ENCODE measurements at places on chromosomes 4 and X.

DNA sequence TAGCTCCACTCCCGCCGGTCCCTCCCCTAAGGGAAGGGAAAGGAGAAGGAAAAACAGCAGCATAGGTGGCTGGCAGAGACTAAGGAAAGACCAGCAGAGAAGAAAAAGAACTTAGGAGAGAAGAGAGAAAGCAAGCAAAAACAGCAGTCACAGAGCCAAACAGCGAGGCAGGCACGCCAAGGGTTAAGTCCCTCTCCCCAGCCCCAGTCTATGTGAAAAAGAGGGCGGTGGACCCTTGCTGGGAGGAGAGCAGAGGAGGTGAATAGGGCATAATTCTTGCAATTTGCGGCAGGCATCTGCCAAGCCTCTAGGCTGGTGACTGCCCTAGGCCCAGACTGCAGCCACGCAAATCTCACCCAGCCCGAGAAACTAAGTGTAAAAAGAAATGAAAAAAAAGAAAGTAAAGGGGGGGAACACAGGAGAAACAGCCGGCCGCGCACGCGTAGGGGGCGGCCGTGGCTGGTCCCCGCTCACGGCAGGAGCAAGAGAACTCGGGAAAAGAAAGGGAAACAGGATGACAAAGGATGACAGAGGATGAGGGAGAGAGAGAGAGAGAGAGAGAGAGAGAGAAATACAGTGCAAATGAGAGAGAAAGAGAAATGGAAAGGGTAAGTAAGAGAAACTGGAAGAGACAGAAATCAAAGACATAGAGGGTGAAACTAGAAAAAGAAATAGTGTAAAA lies 48.6 kb downstream of the MAGEA9 start:
- peak; percentile 15 for DNase-seq

DNA sequence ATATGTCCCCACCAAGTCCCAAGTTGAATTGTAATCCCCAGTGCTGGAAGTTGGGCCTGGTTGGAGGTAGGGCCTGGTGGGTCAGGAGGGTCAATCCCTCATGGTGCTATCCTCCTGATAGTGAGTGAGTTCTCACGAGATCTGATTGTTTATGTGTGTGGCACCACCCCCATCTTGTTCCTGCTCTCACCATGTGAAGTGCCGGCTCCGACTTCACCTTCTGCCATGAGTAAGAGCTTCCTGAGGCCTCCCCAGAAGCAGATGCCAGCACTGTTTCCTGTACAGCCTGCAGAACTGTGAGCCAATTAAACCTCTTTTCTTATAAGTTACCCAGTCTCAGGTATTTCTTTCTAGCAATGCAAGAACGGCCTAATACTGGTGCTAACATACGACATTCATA lies 22.7 kb upstream of the TMEM33 start:
- DNase-seq, result no peak

DNA sequence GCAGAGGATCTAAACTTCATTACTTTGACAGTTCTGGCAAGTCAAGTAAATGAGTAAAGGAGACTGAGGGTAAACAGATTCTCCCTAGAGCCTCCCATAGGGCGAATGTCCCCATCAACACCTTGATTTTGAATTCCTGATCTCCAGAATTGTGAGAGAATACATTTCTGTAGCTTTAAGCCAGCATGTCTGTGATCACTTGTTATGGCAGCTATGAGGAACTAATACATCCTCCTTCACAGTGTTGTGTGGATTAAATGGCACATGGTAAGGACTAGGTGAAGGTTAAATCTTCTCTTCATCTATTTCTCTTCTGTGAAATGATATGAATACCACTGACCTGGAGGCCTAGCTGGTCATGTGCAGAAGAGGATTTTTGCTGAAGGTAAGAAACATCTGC lies 137.3 kb downstream of the CPEB2 start:
- no peak for DNase-seq

DNA sequence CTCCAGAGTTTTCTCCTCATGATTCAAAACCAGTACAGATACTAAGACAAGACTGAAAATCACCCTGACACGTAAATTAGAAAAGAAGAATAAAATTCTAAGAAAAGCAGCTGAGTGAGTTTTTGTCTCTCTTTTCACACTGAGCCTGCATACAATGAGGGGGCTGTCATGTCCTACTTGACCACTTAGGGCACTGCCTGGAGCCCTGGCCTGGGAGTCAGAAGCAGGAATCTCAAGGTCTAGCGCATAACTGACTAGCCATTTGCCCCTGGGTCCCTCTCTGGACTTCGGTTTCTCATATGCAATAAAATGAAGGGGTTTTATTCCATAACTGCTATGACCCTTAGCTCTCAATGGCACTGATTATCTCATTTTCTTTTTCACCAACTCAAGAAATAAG lies 36.7 kb upstream of the SLC25A4 start:
- no peak for DNase-seq

GRCh38 chrX:115138040-115138439 lies 51.2 kb upstream of the RBMXL3 start:
- no peak for DNase-seq

DNA sequence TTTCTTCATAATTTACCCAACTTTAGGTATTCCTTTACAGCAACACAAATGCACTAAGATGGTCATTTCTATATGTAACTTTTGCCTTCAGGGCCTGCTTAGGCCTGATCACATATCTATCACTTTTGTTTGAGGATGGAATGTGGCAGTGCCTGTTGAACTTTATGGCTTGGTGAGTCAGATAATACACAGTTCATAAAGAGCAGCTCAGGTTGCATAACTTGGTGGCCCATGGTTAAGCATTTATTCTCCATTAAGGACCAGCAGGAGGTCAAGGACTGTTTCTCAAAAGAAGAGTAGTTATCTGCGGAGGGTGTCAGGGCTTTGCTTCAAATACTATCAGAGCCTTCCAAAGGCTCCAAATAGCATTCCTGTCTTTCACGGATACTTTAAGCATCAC lies 124.1 kb upstream of the PDHA2 start:
- no peak for DNase-seq

- no peak for DNase-seq
Observed at GRCh38 chr4:6227412-6228157, 27.2 kb upstream of the JAKMIP1 start.

DNA sequence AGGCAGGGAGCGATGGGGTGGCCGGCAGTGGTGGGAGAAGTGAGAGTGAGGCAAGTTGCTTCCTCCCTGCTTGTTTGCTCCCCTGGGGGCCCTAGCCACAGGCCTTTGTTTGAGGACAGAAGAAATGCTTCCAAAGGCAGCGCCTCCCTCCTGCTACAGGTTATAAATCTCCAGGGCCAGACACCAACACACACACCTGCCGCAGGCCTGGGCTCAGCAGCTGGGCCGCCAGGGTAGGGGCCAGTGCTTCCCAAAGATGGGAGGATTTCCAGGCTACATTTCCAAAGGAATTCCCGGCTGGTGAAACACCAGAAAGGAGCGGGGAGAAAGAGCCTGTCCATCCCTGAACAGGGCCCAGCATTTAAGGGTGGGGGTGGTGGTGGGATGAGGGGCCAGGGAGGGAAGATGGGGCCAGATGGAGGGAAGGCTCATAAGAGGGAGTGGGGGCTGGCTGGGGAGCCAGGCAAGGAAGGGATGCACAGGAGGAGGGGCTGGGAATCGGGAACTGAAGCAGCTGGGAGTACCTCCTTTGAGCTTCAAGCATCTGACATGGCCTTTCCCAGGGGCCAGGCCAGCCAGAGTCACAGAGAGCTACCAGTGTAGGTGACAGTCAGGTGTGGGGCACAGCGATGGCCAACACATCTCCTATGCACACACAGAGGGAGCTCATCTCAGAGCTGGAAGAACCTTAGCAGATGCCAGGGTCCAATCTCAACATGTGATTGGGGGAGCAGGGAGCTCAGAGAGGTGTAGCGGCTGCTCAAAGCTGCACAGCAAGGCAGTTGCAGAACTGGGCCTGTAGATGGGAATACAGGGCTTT lies 143.9 kb downstream of the PJA1 start:
- DNase-seq, result no peak

GRCh38 chr4:37745946-37746345 lies 59.8 kb upstream of the RELL1 start:
- no peak for DNase-seq

DNA sequence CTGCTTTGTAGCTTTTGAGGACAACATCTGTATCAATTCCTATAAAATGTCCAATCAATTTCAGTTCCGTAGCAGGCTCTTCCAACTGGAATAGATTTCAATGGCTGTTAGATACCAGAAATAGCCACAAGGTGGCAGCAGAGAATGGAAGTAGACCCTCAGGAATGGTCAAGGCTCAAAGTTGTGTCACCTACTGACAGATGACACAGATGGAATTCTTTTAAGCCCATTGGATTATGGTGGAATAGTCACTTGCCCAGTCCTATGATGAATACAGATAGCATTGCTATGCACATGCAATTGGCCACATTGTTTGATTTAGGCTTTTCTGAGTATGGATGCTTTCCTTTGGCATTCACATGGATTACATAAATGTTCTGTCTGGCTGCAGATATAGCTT lies 130.4 kb upstream of the RADX start:
- no peak for DNase-seq

DNA sequence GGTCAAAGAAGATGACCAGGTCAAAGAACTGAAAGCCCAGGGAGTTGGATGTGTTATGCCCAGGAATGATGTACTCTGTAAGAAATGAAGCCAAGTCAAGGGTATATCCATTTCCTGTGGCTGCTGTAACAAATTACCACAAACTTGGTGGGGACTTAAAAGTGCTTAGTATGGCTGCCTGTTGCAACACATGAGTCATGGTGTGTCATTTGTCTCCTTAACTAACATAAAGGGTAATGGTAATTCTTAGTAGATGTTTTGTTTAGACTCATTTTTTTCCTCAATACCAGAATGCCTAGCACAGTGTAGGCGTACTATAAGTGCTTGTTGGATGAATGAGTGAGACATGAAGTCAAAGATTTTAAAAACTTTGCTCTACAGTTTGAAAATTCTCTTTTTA lies 45.7 kb downstream of the SYTL5 start:
- no peak for DNase-seq

GRCh38 chrX:135541351-135541750 lies 20.9 kb downstream of the INTS6L start:
- DNase-seq, result no peak

- DNase-seq, result no peak
Observed at GRCh38 chrX:2572740-2573139, 72.0 kb upstream of the DHRSX start.

DNA sequence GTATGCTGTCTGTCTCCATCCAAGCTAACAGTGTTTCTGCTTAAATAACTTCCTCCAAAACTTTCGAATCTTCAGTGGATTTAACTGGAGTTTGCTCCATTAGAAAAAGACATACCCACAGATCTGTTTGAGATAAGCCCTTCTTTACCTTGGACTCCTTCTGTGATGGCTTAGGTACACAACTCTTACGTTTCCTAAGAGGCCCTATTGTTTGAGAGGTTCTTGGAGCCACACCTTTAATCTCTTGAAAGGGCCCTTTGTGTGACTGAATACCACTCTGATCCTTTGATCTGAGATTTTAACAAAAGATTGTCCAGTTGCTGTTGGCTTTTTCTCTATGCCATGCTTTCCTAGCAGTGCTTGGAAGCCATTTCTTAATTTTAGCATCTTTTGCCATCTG lies 92.5 kb downstream of the AKAP4 start:
- DNase-seq, result no peak

GRCh38 chr4:48255072-48255958 lies 14.3 kb downstream of the TEC start:
- DNase-seq, result no peak

GRCh38 chr4:109075621-109076020 lies 226.8 kb downstream of the COL25A1 start:
- no peak for DNase-seq

DNA sequence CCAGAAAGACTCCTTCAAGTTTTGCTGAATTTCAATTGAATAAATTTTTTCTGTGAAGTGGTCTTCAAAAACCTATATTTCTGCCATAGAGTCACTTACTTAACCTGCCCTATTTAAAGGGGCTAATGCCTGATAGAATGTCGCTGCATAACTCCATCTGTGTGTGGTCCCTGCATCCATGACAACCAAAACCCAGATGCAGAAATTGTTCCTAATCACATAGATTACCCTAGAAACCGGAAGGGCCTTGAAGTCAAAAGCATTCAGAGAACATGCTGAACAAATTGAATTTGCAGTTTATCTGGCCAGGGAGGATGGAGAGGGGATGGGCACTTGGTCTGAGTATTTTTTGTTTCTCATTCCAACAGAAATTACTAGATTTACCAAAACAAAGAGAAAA lies 1.5 kb upstream of the PARM1 start:
- no peak for DNase-seq

- no peak for DNase-seq
Observed at GRCh38 chr4:154033921-154034320, 245.0 kb upstream of the SFRP2 start.

- no peak for DNase-seq
Observed at GRCh38 chrX:8604131-8604530, 127.8 kb downstream of the ANOS1 start.

- no peak for DNase-seq
Observed at GRCh38 chr4:183256756-183257385, 63.2 kb downstream of the CLDN22 start.

DNA sequence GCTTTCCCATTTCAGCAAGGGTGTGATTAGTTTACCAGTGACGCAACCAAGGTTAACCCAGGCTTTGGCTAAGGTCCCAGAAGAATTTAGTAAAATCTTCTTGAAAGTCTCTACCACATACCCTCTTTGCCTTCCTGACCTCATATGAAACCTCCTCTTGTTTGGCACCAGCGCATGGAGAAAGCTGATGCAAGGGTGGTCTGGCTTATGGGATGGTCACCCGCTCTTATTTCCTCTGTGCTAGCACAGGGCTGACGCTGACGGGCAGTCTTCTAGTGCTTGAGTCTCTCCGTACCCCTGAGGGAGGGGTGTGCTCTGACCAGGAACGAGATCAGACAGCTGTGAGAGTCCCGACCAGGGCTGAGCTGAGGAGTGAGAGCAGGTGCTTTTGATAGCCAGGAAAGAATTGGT lies 137.6 kb downstream of the TENM3 start:
- no peak for DNase-seq

DNA sequence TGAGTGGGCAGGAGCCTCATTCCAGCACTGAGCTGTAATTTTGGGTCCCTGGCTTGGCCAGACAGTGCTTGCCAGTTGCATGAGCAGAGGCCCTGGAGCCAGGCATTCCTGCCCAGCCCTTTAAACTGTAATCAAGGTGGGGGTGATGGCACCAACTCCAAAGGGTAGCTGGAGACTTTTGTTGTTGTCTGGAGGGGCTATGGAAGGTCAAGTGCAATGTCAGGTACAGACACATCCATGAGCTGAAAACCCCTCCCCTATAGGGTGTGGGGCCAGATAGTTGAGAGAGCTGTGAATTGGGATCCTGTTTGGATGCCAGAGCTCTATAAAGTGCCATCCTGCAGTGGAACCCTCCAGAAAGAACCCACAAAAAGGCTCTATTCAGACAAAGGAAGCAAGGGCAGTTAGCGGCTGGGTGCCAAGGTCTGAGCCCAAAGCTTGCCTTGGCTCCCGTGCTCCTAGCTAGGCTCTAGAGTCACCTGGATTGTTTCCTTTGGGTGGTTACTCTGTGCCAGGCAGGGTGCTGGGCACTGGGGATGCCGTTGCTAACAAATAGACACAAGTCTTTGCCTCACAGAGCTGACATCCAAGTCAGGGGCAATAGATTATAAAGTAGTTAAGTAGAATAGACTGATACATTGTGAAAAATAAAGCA lies 163.0 kb downstream of the EFNB1 start:
- no peak for DNase-seq

Data from brain pericyte (primary cell).